ENCODE measurements at places on chromosomes 6 and 20.

- DNase-seq = no peak
Observed at GRCh38 chr6:56370127-56370540, 122.8 kb upstream of the COL21A1 start.

GRCh38 chr20:20413810-20414281 lies 45.9 kb downstream of the INSM1 start:
- DNase-seq = no peak

- DNase-seq = no peak
Observed at GRCh38 chr20:57118107-57118769, 148.2 kb downstream of the BMP7 start.

DNA sequence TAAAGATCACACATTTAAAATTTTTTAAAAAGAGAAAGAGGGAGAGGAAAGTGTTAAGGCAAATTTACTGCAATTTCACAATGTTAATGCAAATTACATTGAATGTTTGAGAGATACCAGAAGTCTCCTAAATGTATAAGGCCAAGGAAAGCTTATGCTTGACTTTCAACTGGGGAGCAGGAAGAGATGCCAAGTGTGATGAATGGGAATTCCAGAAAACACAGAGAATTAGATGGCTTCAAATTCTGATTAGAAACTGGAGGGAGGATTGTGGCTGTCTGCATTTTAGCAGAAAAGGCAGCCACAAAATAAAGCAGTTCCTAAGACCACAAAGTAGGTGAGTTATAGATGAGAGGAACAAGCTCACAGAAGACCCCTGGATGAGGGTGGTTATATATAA lies 328.3 kb upstream of the CITED2 start:
- DNase-seq = no peak

- DNase-seq = no peak
Observed at GRCh38 chr20:47007826-47008655, 113.4 kb downstream of the EYA2 start.

- no peak for DNase-seq
Observed at GRCh38 chr6:52507557-52508260, 69.2 kb downstream of the TRAM2 start.

DNA sequence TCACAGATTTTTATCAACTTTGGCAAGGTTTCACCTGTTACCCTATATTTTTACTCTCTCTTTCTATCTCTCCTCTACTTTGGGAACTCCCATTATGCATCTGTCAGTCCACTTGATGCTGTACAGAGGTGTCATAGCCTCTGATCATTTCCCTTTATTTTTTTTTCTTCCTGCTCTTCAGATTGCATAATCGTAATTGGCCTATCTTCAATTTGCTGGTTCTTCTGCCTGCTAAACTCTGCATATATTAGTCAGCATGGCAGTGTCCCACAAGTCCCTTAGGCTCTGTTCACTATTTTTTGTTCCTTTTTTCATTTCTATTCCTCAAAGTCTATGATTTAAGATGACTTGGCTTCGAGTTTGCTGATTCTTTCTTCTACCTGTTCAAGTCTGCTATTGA lies 44.7 kb upstream of the MICB start:
- DNase-seq = no peak

All from stimulated activated CD8-positive, alpha-beta memory T cell treated with anti-CD3 and anti-CD28 coated beads, Interleukin-7, amount 100 ng/mL, for 1 hour (primary cell).